ENCODE measurements at places on chromosomes 3 and 15. TPM values are rescaled to one million over a fixed set of nuclear protein-coding genes. Genes with fewer than 3 reads are reported as not detected.

GRCh38 chr3:162538491-162538890 is 1041.9 kb downstream of the OTOL1 start:
- no peak overlapping the region for H3K27ac ChIP-seq
- H3K36me3 ChIP-seq, result no peaks in the 10 kb centered on the region
- H3K4me1 ChIP-seq, result no peaks in the 10 kb centered on the region
- H3K27me3 ChIP-seq, result no peaks in the 10 kb centered on the region
- H3K4me3 ChIP-seq, result no peak overlapping the region
- DNase-seq, result no peak

- DNase-seq, result no peak
- no peaks in the 10 kb centered on the region for H3K27me3 ChIP-seq
- H3K36me3 ChIP-seq, result no peaks in the 10 kb centered on the region
- H3K27ac ChIP-seq, result no peak overlapping the region
- H3K4me1 ChIP-seq, result peaks cover 5% of the 10 kb centered on the region
- H3K4me3 ChIP-seq, result no peak overlapping the region
Measured at GRCh38 chr3:65904016-65904415, 134.7 kb downstream of the MAGI1 start.

GRCh38 chr15:47466357-47466756 is 250.9 kb upstream of the SEMA6D start:
- no peaks in the 10 kb centered on the region for H3K4me1 ChIP-seq
- H3K36me3 ChIP-seq, result no peaks in the 10 kb centered on the region
- no peak overlapping the region for H3K4me3 ChIP-seq

DNA sequence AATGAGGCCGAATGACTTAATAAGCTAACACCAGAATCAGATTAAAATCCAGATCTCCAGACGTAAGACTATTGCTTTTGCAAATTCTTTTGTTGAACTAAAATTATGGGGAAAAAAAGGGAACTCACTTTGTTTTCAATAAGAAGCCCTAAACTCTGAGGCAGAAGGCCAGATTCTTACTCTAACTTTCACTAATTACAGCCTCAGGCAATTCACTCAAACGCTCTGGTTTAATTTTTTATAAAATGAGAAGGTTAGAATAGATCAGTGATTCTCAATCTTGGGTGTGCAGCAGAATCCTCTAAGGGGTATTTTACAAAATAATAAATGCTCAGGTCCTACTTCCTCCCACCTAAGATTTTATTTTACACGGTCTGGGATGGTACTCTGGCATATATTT is 38.1 kb downstream of the C3orf70 start:
- DNase-seq, result no peak
- no peaks in the 10 kb centered on the region for H3K36me3 ChIP-seq
- no peaks in the 10 kb centered on the region for H3K4me1 ChIP-seq
- no peak overlapping the region for H3K4me3 ChIP-seq
- H3K27me3 ChIP-seq, result no peaks in the 10 kb centered on the region

- no peaks in the 10 kb centered on the region for H3K4me1 ChIP-seq
- H3K27me3 ChIP-seq, result no peaks in the 10 kb centered on the region
- no peak overlapping the region for H3K27ac ChIP-seq
- no peaks in the 10 kb centered on the region for H3K36me3 ChIP-seq
- no peak for DNase-seq
- no peak overlapping the region for H3K4me3 ChIP-seq
Measured at GRCh38 chr15:100818927-100819326, 60.7 kb upstream of the ALDH1A3 start.

DNA sequence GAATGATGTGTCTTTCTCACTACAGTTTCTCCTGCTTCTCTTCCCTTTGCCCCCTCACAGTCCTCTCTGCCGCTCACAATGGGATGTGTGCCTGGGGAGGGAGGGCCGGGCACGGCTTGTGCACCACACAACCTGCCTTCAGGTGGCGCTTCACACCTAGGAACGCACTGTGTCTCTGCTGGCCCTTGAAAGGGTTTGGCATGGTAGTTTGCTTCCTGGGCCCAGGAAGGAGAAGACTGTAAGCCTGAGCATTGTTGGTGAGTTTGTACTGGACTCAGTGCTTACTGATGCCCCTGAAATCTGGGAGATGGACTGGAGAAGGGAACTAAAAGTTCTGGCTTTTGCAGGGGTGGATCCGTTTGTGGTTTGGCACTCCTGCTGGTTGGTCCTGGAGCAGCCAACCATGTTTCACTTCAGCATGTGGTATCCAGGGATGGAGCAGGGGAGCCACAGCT is 9.2 kb downstream of the ALPK3 start:
- no peaks in the 10 kb centered on the region for H3K27me3 ChIP-seq
- peaks cover 37% of the 10 kb centered on the region for H3K4me1 ChIP-seq
- H3K4me3 ChIP-seq, result no peak overlapping the region
- H3K36me3 ChIP-seq, result no peaks in the 10 kb centered on the region
- H3K27ac ChIP-seq, result no peak overlapping the region

- DNase-seq, result no peak
- no peaks in the 10 kb centered on the region for H3K27me3 ChIP-seq
- H3K4me1 ChIP-seq, result no peaks in the 10 kb centered on the region
Measured at GRCh38 chr3:195705081-195705991, 15.4 kb upstream of the MUC20 start.

DNA sequence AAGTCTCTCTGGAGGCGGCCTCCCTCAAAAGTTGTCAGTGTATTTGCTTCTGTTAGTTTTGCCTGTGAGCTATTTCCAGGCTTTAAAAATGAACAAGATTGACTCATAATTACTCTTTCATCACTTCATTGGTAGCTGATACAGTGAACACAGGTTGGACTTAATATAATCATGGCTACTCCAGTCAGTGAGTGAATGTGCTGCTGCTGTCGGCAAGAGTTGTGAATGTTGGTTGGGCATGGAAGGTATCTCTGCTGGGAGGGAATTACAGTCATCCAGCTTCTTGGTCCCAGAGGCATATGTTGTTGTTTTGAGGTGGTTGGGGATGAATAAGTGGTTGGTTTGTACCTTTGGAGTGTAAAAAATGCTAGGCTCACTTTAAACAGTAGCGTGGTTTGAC is 11.5 kb downstream of the TCF12 start:
- no peaks in the 10 kb centered on the region for H3K36me3 ChIP-seq
- no peak for DNase-seq
- H3K27me3 ChIP-seq, result no peaks in the 10 kb centered on the region
- H3K4me1 ChIP-seq, result peaks cover 54% of the 10 kb centered on the region

The PLCB2 gene
- 105 TPM for total RNA-seq

The LMLN gene
- total RNA-seq, result 12.3 TPM

The MME gene
- 85.4 TPM for total RNA-seq

The CHRNA7 gene
- 0.92 TPM for total RNA-seq

The TEX55 gene
- not detected for total RNA-seq

The ISLR2 gene
- total RNA-seq, result 1.2 TPM

Data from lower lobe of right lung (tissue), 2 donors.